ENCODE measurements at places on chromosomes 3 and 15. TPM values are rescaled to one million over a fixed set of nuclear protein-coding genes. Genes with fewer than 3 reads are reported as not detected.

The VPS18 gene
- 21.2 TPM for total RNA-seq

The CDV3 gene
- 183 TPM for total RNA-seq

- H3K27me3 ChIP-seq: no peaks in the 10 kb centered on the region
- H3K36me3 ChIP-seq: no peaks in the 10 kb centered on the region
- no peaks in the 10 kb centered on the region for H3K4me1 ChIP-seq
- no peak overlapping the region for H3K27ac ChIP-seq
- H3K4me3 ChIP-seq: no peak overlapping the region
Observed at GRCh38 chr3:103847081-103848062, 1412.6 kb downstream of the ZPLD1 start.

The MRAS gene
- total RNA-seq: 1.0 TPM

DNA sequence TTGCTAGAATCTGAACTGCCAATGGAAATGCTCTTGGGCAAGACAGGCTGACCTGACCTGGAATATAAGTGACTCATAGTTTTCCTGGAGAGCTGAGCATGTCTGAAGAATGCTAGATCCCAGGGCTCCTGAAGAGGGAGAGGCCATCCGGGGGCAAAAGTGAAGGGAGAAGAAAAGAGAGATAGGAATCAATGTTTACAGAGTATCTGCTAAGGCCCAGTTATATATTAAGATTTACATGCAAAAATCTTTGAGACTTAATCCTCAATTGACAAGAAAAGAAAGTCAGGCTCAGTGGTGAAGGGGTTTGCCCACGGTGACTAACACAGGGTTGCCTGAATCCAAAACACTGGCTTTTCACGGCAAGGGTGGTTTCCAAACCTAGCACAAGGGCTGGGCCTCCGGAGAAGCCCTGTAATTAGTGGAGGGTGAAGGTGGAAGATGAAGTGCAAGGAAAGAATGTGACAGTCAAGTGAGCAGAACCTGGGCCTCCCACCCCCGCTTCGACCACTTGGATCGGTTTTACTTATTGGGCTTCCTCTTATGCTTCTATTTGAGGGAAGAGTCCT, 91.7 kb upstream of the FGF12 start:
- no peak overlapping the region for H3K4me3 ChIP-seq
- no peaks in the 10 kb centered on the region for H3K36me3 ChIP-seq
- H3K27ac ChIP-seq: peak overlapping the region; percentile 44
- H3K4me1 ChIP-seq: peaks cover 16% of the 10 kb centered on the region
- no peaks in the 10 kb centered on the region for H3K27me3 ChIP-seq

The PLCL2 gene
- total RNA-seq: 53.2 TPM

The RBPMS2 gene
- not detected for total RNA-seq

The TMEM207 gene
- not detected for total RNA-seq

- H3K36me3 ChIP-seq: peaks cover 4% of the 10 kb centered on the region
- H3K4me1 ChIP-seq: no peaks in the 10 kb centered on the region
- no peaks in the 10 kb centered on the region for H3K27me3 ChIP-seq
- H3K4me3 ChIP-seq: no peak overlapping the region
Observed at GRCh38 chr3:37103103-37103808, 71.1 kb downstream of the LRRFIP2 start.

GRCh38 chr3:10004506-10004905, 17.9 kb upstream of the EMC3 start:
- no peak for DNase-seq
- H3K4me1 ChIP-seq: peaks cover 12% of the 10 kb centered on the region
- peaks cover 19% of the 10 kb centered on the region for H3K36me3 ChIP-seq
- no peaks in the 10 kb centered on the region for H3K27me3 ChIP-seq
- no peak overlapping the region for H3K27ac ChIP-seq

- H3K36me3 ChIP-seq: no peaks in the 10 kb centered on the region
- DNase-seq: no peak
- no peaks in the 10 kb centered on the region for H3K4me1 ChIP-seq
- H3K27me3 ChIP-seq: no peaks in the 10 kb centered on the region
- H3K27ac ChIP-seq: no peak overlapping the region
- H3K4me3 ChIP-seq: no peak overlapping the region
Observed at GRCh38 chr3:189908646-189909045, 212.1 kb downstream of the P3H2 start.

DNA sequence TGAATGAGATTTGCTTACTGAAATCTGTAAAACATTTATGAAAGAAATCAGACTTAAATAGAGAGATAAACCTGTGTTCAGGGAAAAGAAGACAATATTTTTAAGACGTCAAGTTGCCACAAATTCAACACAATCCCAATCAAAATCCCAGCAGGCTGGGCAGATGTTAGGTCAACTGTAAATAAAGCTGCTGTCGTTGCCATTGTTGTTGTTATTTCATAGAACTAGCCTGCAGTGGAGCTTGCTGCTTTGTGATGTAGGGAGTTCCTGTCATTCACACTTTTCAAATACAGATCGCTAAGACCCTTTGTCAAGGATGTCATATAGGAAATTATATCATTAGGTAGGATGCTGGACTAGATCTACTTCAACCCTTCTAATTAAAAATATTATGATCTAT, 123.1 kb downstream of the NEO1 start:
- DNase-seq: no peak
- no peaks in the 10 kb centered on the region for H3K27me3 ChIP-seq
- H3K4me1 ChIP-seq: no peaks in the 10 kb centered on the region
- no peaks in the 10 kb centered on the region for H3K36me3 ChIP-seq
- H3K27ac ChIP-seq: no peak overlapping the region
- H3K4me3 ChIP-seq: no peak overlapping the region

- H3K27me3 ChIP-seq: no peaks in the 10 kb centered on the region
- H3K4me3 ChIP-seq: peak overlapping the region; percentile 99
- peak overlapping the region; percentile 95 for H3K27ac ChIP-seq
- H3K4me1 ChIP-seq: peaks cover 27% of the 10 kb centered on the region
Observed at GRCh38 chr15:82750831-82751180, 41.1 kb upstream of the AP3B2 start.

DNA sequence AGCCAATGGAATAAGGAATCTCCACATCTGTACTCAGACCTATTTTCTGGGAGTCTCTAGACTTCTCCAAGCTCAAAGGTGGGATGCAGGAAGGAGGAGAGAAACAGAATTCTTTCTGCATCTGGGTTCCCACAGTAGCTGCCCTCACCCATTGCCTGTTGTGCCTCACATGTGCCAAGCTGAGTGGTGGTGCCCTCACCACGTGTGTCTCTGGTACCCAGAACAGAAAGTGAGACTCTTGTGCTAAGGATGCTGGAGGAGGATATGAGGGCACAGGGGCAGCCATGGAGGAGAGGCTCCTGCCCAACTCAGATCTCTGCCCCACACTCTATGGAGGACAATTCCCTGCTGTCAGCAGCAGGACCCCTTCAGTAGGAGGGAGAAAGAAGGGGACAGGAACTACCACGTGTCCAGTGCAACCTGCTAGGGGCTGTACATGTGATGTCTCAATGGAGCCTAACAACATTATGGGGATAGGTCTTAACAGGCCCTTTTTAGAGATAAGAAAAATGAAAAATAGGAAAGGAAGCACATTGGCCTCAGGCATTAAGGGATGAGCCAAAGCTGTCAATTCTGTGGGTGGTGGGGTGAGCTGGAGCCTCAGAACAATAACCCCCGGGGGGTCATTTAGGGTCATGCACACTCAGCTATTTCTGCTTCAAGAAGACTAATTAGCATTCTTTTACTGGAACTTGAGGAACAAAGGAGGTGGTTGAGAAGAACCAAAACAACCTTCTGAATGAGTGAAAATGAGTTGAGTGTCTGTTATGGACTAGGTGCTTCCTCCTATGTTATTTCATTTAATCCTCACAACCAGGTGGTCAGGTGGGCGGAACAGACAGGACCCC, 16.3 kb upstream of the NOX5 start:
- no peak for DNase-seq
- H3K27me3 ChIP-seq: peaks cover 4% of the 10 kb centered on the region
- no peaks in the 10 kb centered on the region for H3K4me1 ChIP-seq
- H3K27ac ChIP-seq: no peak overlapping the region
- no peak overlapping the region for H3K4me3 ChIP-seq
- H3K36me3 ChIP-seq: no peaks in the 10 kb centered on the region

The ZNF774 gene
- 2.4 TPM for total RNA-seq

DNA sequence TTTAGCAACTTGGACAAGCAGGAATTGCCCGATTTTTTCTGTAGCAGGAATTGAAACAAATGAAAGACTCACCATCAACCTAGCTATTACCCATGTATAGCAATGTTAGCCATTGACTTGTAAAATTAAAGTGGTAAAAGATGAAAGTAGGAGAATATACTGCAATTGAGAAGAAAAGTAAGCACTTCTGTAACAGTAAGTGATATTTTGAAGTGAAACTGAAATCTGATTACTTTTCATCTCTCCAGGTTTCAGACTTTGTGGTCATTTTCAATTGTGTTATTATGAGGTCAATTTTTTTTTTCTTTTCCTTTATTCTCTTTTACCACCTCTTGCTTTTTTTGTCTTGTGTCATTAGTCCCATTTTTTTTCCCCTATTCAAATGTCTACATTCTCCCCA, 1078.2 kb downstream of the ZPLD1 start:
- no peak overlapping the region for H3K4me3 ChIP-seq
- no peak for DNase-seq

GRCh38 chr15:40756938-40757337, 1.9 kb upstream of the RMDN3 start:
- H3K27me3 ChIP-seq: peaks cover 7% of the 10 kb centered on the region
- no peak overlapping the region for H3K4me3 ChIP-seq
- no peak for DNase-seq
- no peak overlapping the region for H3K27ac ChIP-seq

GRCh38 chr3:5023777-5024346, 44.6 kb downstream of the BHLHE40 start:
- H3K27ac ChIP-seq: no peak overlapping the region
- H3K27me3 ChIP-seq: no peaks in the 10 kb centered on the region
- no peak overlapping the region for H3K4me3 ChIP-seq
- no peaks in the 10 kb centered on the region for H3K36me3 ChIP-seq
- H3K4me1 ChIP-seq: peaks cover 50% of the 10 kb centered on the region
- DNase-seq: no peak

DNA sequence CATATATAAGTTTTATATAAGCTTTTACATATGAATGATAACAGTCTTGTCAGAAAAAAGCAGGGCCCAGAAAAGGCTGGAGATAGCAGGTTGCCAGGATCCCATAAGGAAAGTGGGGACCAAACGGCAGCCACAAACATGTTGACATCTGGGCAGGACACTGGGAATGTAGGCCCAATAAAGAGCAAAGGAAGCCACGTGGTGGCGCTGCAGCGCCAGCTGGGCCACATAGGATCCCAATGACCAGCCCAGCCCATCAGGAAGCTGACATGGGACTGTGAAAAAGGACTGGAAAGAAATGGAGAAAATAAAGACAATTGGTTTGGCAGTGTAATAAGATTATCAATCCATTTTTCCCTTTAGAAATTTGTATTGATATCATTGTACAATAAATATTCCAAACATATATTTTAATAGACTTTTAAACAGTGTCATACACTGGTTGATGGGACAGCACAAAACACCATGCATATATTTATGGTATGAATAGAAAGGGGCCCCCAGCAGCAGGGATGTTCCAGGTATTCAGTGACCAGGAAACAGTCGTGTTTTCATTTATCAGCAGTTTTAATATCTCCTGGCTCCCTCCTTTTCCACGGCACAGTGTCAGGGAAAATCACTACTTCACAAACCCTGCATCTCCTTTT, 89.0 kb upstream of the STRIT1 start:
- H3K4me1 ChIP-seq: peaks cover 4% of the 10 kb centered on the region
- no peaks in the 10 kb centered on the region for H3K36me3 ChIP-seq
- H3K4me3 ChIP-seq: no peak overlapping the region
- peak; percentile 30 for DNase-seq
- H3K27me3 ChIP-seq: peaks cover 9% of the 10 kb centered on the region
- no peak overlapping the region for H3K27ac ChIP-seq

The ANKRD63 gene
- total RNA-seq: 0.26 TPM

The TNFAIP8L3 gene
- total RNA-seq: 0.17 TPM

GRCh38 chr15:63905131-63905530, 71.4 kb upstream of the HERC1 start:
- H3K4me3 ChIP-seq: no peak overlapping the region
- no peaks in the 10 kb centered on the region for H3K36me3 ChIP-seq
- no peak overlapping the region for H3K27ac ChIP-seq
- H3K27me3 ChIP-seq: no peaks in the 10 kb centered on the region
- peaks cover 24% of the 10 kb centered on the region for H3K4me1 ChIP-seq

- H3K4me3 ChIP-seq: no peak overlapping the region
- no peak overlapping the region for H3K27ac ChIP-seq
- H3K27me3 ChIP-seq: no peaks in the 10 kb centered on the region
- no peak for DNase-seq
- H3K4me1 ChIP-seq: no peaks in the 10 kb centered on the region
Observed at GRCh38 chr15:31801152-31801551, 229.2 kb upstream of the CHRNA7 start.

The ANKUB1 gene
- not detected for total RNA-seq

DNA sequence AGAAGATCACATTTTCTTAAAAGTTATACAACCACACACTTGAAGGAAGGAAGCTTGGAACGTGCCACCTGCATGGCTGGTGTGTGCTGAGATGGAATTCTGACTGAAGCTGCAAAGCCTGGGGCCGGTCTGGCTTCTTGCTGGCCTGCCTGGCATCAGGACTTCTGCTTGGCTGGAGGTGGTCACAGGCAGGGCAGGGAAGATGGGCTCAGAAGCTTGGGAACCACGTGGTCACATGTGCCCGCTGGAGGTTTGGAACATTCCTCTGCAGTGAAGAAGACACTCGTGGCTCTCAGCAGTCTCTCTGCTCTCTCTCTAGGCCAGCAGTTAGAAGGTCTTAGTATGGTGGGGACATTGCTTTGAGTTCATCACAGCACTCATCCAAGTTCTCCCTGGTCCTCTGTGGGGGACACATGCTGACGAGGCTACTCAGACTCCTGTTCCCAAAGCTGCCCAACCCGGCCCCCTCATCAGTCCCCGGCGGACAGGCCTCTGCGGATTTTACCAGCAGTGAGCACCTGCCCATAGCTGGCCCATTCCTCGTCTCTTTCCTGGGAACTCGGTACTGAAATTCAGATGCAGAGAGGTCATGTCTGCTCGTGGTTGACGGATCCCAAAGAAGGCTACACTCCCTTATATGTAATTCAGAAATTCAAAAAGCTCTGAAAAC, 229.0 kb downstream of the ADAMTS17 start:
- no peaks in the 10 kb centered on the region for H3K27me3 ChIP-seq
- H3K4me1 ChIP-seq: peaks cover 19% of the 10 kb centered on the region
- H3K27ac ChIP-seq: no peak overlapping the region
- no peak for DNase-seq
- H3K36me3 ChIP-seq: peaks cover 2% of the 10 kb centered on the region
- no peak overlapping the region for H3K4me3 ChIP-seq

GRCh38 chr15:33565094-33565493, 254.3 kb downstream of the RYR3 start:
- H3K27ac ChIP-seq: no peak overlapping the region
- H3K36me3 ChIP-seq: no peaks in the 10 kb centered on the region
- peaks cover 2% of the 10 kb centered on the region for H3K27me3 ChIP-seq
- H3K4me3 ChIP-seq: no peak overlapping the region

DNA sequence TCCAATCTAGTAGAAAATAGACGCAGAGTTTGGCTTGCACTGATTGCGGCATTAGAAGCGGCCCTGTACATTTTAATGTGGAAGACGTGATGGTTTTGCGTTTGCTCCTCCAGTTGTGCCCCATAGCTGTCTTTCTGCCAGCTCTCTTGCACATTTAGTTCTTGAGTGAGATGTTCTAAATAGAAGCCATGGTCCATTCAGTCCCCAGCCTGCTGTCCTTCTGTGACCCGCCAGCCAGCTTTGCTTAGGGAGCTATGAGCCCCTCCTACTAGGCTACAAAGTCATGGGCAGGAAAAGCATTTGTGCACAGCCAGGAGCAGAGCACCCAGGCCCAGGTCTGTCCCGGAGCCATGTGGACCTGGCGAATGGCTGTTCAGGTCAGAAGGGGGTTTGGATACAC, 50.3 kb downstream of the APBA2 start:
- peak; percentile 2 for DNase-seq
- no peaks in the 10 kb centered on the region for H3K27me3 ChIP-seq
- H3K4me3 ChIP-seq: peak overlapping the region; percentile 81
- H3K27ac ChIP-seq: peak overlapping the region; percentile 95
- peaks cover 66% of the 10 kb centered on the region for H3K4me1 ChIP-seq

The CEP19 gene
- total RNA-seq: 4.8 TPM
